ENCODE measurements at places on chromosomes 2 and 18. TPM values are rescaled to one million over a fixed set of nuclear protein-coding genes. Genes with fewer than 3 reads are reported as not detected.

Gene DSC2
- not detected for total RNA-seq

Gene TMEM247
- not detected for total RNA-seq

Gene ANKRD53
- total RNA-seq, result 0.83 TPM

Gene UGT1A1
- total RNA-seq, result not detected

Gene GYPC
- 71.0 TPM for total RNA-seq

Gene SLC9A4
- not detected for total RNA-seq

Gene SGO2
- total RNA-seq, result 2.2 TPM

Gene PLEKHH2
- 5.7 TPM for total RNA-seq

Gene HOXD11
- total RNA-seq, result not detected

Gene ARHGAP28
- 13.4 TPM for total RNA-seq

Gene COLEC11
- total RNA-seq, result not detected

Gene ZNF407
- total RNA-seq, result 15.2 TPM

Gene ACVR1C
- total RNA-seq, result 0.50 TPM

Gene CABLES1
- total RNA-seq, result 35.7 TPM

Gene INHA
- total RNA-seq, result 0.33 TPM

Gene CAPN14
- total RNA-seq, result 0.33 TPM

Gene KIF5C
- 0.58 TPM for total RNA-seq

Gene KCNK3
- under 0.01 TPM for total RNA-seq

Gene RAMP1
- total RNA-seq, result 2.6 TPM

Gene FTCDNL1
- total RNA-seq, result 3.3 TPM

Gene MARCO
- not detected for total RNA-seq

Gene ANO7
- total RNA-seq, result 0.83 TPM

Gene TIMM21
- total RNA-seq, result 19.2 TPM

Gene LONRF2
- total RNA-seq, result under 0.01 TPM

Gene C2orf66
- total RNA-seq, result 0.17 TPM

Gene DSG4
- total RNA-seq, result not detected

Gene PAX3
- not detected for total RNA-seq

Gene POLE4
- 24.4 TPM for total RNA-seq

Gene CCDC195
- not detected for total RNA-seq

Gene PROM2
- 0.83 TPM for total RNA-seq

Gene CDKL4
- total RNA-seq, result 1.3 TPM

Gene ADAM23
- total RNA-seq, result 10.6 TPM

Gene PHLPP1
- total RNA-seq, result 5.0 TPM

Gene ARMC9
- 105 TPM for total RNA-seq

Gene WNT10A
- not detected for total RNA-seq

Gene SIX3
- not detected for total RNA-seq

Gene PTPRN
- total RNA-seq, result 3.6 TPM

Gene RGPD4
- total RNA-seq, result not detected

Gene ST8SIA3
- total RNA-seq, result not detected

Gene PRSS56
- not detected for total RNA-seq

Gene AGAP1
- total RNA-seq, result 24.6 TPM

Gene FIGN
- 1.2 TPM for total RNA-seq

Gene PRADC1
- 17.4 TPM for total RNA-seq

Gene ABHD1
- total RNA-seq, result under 0.01 TPM

Gene RAB12
- 62.1 TPM for total RNA-seq

Gene DSEL
- total RNA-seq, result 156 TPM

Gene DPP10
- not detected for total RNA-seq

Gene TMEM150A
- 16.4 TPM for total RNA-seq

Gene UGT1A8
- not detected for total RNA-seq

Gene CXCR1
- total RNA-seq, result not detected

Gene OTOS
- total RNA-seq, result 1.2 TPM

Gene FAP
- total RNA-seq, result 143 TPM

Gene ACKR3
- total RNA-seq, result 3.0 TPM

Gene UNC80
- total RNA-seq, result not detected

Data from smooth muscle cell of trachea (primary cell).